ENCODE measurements at places on chromosomes 5 and 9.
A peak's percentile ranks its signal among the peaks of the same experiment; 100 is the strongest.

DNA sequence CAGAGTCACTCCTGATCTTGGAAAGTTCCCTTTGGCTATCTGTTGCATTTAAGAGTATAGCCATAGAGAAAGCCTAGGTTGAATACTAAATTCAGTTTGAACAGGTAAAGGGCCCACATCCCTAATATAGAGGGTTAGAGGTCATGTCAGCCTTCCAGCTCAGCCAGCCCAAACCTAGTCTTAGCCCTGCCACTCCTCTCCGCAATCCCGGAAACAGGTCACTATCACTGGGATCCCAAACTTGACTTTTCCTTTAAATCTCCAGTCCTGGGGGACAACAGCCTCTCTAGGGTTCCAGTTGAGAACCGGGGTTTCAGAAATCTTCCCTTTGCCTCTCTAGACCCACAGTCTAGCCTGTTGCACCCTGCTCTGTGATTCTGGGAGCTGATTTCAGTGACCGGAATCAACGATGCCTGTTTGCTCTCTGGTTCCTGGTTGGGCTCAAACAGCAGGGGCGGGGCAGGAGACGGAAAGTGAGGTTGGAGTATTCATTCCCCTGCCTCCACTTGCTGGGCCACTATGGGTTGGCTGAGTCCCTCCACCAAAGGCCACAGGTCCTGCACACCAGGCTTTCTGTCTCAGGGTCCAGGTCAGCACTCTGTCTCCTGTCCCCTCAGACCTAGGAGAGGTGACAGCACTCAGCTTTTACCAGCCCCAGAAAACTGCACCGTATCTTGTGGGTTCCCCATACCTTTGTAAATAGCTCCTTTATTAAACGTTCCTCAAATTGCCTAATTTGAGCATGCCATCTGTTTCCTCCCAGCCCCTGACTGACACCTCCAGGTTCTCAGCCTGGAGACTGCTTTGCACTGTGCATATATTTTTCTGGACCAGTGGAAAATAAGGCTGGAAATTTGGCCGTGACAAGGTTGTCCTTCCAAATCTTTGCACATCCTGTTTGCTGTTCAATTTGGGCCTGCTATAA is 23.8 kb upstream of the CPEB4 start:
- DNase-seq: no peak

DNA sequence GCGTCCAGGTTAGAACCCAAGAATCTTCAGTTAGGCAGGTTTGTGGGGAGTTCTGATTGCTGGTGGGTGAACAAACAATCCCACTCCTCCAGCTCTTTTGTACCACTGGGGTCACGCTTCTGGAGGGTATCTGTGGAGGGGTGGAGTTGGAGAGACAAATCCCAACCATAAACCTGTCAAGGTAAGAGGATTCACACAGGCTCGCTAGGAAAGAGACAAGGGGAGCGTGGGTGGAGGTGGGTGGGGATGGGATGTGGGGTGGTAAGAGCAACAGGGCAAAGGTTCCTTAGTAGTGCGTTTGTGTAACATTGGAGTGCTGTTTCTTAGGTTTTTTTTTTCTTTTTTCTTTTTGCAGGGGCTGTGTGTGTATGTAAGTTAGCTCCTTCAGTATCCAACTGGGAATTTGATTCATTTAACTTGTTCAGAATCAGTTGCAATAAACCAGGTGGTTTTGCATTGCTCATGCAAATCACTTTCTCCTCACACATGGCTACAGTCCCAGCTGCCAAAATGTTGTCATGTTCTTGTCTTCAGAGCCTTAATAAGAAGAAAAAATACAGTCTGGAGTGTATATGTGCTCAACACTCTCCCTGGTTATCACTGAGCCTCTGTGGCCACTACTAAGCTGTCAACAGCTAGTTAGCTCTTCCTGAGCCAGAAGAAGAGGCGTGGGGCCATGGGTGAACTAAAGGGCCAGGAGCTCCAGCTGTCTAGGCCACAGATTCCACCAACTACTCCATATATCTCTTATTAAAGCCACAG is 164.0 kb upstream of the RAD23B start:
- peak; percentile 86 for DNase-seq

- no peak for DNase-seq
Measured at GRCh38 chr9:117074784-117075520, 339.9 kb downstream of the ASTN2 start.

GRCh38 chr5:38757451-38758245 is 88.2 kb upstream of the OSMR start:
- no peak for DNase-seq

GRCh38 chr5:170631466-170632195 is 127.8 kb downstream of the KCNIP1 start:
- DNase-seq: no peak

DNA sequence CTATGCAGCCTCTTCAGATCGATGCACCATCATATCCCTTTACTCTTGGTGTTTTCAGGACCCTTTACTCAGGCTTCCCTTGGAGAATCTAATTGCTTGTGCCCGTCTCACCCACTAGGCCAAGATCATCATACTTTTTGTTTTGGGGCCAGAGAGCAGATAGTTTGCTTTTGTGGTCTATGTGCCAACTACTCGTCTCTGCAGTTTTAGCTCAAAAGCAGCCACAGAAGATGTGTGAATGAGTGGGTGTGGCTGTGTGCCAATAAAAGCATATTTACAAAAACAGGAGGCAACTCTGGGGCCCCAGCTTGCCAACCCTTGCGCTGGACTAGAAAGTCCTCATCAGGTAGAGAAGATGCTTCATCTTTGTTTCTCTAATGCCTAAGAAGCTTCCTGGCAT is 216.8 kb downstream of the SEMA5A start:
- DNase-seq: no peak

DNA sequence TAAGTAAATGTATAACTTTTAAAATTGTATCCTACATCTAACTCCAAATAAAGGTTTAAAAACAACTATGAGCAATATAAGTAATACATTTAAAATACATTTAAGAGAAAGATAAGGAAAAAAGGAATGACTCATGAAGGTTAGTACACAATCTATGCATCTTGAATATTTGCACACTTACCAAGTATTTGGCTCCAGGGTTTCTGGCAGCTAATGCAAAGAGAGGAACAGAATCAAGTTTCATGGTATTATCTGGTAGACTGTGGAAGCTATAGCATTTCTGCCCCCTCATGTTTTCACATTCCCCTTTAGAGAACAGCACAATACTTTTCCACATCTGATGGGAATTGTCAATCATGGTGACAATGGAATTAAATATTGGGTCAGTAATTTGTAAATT is 132.1 kb downstream of the COX7C start:
- no peak for DNase-seq

- DNase-seq: no peak
Measured at GRCh38 chr5:175390352-175391083, 53.5 kb downstream of the DRD1 start.

- DNase-seq: no peak
Measured at GRCh38 chr9:135647884-135648283, 8.5 kb upstream of the GLT6D1 start.

- DNase-seq: no peak
Measured at GRCh38 chr5:44329716-44330115, 59.5 kb downstream of the FGF10 start.

GRCh38 chr9:27591672-27592071 is 18.4 kb upstream of the C9orf72 start:
- DNase-seq: no peak

- DNase-seq: peak; percentile 10
Measured at GRCh38 chr5:175837171-175837699, 34.1 kb upstream of the CPLX2 start.

- DNase-seq: no peak
Measured at GRCh38 chr9:85040146-85040545, 370.6 kb downstream of the NTRK2 start.

- DNase-seq: no peak
Measured at GRCh38 chr9:102237520-102237919, 499.1 kb upstream of the GRIN3A start.

DNA sequence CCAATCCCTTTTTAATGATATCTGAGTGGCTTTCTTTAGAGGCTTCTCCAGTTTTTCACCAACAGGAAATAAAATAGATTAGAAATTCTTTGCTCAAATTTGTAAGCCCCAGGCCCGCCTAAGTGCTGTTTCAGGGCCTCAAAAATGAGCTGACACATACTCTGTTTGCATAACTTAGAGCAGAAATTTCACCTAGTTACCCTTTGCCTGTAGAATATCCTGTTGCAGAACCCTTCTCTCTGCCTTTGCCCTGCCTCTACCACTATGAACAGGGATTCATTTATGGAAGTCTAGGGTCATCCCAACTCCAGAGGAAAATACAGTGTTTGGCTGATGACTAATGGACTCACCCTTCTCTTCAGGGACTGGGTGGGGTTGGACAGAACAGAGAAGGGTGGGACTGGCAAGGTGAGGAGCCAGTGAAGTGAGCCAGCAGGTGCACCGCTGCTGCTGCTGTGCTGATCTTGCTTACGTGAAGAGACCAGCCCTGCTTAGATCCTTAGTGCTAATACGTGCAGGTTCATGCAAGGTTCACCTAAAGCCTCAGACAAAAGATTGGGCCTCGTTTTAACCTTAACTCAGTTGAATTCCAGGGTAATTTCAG is 22.8 kb downstream of the OSTF1 start:
- DNase-seq: no peak

GRCh38 chr9:18256568-18256967 is 217.4 kb upstream of the ADAMTSL1 start:
- no peak for DNase-seq

DNA sequence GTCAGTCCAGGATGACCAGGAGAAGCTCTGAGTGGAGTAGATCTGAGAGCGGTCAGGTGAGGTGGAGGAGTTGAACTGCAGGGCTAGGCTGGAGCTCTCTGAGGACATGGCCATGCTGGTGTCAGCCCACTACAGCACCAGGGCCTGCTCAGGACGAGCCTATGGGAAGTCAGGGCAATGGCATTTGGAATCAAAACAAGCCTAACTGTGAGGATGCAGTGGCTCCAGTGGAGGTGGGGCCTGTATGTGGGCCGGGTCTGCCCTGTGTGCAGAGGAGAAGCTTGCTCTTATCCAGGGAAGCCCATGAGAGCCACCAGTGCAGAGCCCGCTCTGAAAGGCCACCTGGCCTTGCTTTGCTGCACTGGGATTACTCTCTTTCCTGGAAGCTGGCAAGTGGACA is 11.1 kb downstream of the CXCL14 start:
- no peak for DNase-seq

DNA sequence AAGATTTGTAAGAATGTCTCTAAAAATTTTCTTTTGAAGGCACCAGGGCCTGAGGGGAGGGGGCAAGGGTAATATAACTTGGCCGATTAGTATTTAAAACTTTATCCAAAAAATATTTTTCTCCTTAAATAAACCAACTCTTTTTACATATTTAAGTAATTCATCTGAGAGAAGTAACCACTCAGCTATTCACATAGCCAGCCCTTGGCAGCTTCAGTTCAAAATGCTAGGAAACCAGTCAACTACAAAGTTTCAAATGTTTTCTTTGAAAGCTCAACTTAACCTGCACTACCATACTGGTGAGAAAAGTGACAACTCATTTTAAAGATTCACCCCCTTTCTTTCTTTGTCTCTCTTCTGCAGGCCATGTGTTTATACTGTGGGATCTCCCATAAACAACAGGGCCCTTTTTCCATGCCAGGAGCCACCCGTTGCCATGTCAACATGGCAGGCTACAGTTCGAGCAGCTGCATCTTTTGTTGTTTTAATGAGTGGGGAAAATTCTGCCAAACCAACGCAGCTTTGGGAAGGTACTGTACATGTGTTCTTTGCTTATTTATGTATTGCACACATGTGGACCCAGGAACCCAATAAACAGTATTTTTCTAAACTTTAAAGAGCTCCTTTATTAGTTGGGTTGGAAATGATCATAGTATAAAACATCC is 46.3 kb downstream of the AOPEP start:
- DNase-seq: peak; percentile 29

DNA sequence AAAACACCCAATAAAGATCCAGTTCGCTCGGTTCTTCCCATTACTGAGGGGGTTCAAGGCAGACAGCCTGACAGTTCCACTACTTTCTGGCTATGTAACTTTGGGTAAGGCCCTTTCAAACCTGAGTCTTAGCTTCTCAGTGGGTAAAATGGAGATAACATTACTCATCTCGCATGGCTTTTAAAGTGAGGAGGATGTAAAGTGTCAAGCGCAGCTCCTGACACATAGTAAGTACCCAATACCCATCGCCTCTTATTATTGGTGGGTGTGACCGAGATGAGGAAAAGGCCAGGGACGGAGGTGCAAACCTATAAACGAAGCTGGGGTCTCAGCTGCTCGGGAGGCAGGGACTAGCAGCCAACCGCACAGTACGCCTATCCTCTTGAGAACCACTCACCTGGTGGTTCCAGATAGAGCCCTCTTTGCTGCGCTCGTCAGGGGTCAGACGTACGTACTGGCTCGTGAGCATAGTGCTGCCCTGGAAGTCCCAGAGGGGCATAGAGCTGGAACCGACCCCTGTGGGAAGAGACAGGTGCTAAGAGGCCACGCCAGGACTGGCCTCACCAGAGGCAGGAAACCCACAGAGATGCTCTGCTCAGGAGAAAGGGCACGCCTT is 584 bp downstream of the LMAN2 start:
- DNase-seq: no peak

Data from NCI-H526 (cell line).